ENCODE measurements at places on chromosomes 13 and 19. TPM values are rescaled to one million over a fixed set of nuclear protein-coding genes. Genes with fewer than 3 reads are reported as not detected.
A peak's percentile ranks its signal among the peaks of the same experiment; 100 is the strongest.

The DIRAS1 gene
- 1.4 TPM for total RNA-seq

The CYSLTR2 gene
- 0.83 TPM for total RNA-seq

The C1QTNF9 gene
- total RNA-seq, result not detected

The ZNF563 gene
- total RNA-seq, result 1.8 TPM

The PRR20B gene
- total RNA-seq, result not detected

The RXFP2 gene
- total RNA-seq, result not detected

The ASF1B gene
- 12.4 TPM for total RNA-seq

The ZNF792 gene
- 7.0 TPM for total RNA-seq

The ZNF681 gene
- 0.66 TPM for total RNA-seq

The ZSCAN4 gene
- not detected for total RNA-seq

The TNFSF9 gene
- total RNA-seq, result 0.53 TPM

The RNF225 gene
- total RNA-seq, result not detected

GRCh38 chr19:2607712-2608601 is 94.5 kb downstream of the GNG7 start:
- DNase-seq, result peak; percentile 76

GRCh38 chr19:35184884-35185283 is 30.3 kb downstream of the FXYD5 start:
- DNase-seq, result no peak

DNA sequence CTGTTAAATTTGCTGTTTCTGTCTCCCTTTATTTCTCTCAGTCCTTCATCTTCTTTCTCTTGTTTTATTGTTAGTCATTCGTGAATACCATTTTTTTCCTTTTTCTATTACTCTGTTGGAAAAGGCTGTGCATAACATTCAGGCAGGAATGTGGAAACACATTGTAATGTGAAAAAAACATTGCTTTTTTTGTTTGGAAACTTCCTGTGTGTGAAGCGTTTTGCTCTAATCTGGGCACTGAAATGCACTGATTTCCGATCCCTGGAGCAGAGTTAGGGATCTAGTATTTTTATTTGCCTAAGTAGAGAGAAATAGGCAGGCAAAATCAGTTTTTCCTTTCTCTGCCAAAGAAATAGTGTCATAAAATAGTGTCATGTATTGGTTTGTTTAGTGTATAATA is 155.5 kb downstream of the PCCA start:
- no peak for DNase-seq

GRCh38 chr13:84360822-84361221 is 478.5 kb upstream of the SLITRK1 start:
- DNase-seq, result no peak

DNA sequence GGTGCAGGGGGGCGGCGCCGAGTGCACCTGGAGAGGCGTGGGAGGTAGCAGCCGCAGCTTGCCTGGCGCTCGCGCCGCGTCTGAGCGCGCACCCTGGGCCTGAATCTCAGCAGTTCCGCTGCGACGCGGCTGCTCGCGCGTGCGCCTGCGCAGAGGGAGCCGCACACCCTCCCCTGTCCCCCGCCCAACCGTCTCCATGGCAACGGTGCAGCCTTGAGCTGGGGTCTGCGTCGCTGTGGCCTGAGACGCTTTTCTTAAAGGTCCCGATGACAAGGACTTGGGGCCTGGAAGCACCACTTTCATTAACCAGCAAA is at the start of gene PNMA8B:
Gene PNMA8B, minus strand, starts transcription at position 82 of the 314 bp plus-strand sequence. CDS start 402 bp downstream, outside the sequence.
- peak; percentile 48 for DNase-seq

GRCh38 chr13:26051657-26052311 is at the start of gene SHISA2:
Gene SHISA2, minus strand, starts transcription at chr13:26052016. Its CDS starts 1,041 bp downstream, at chr13:26050975.
- DNase-seq, result no peak

DNA sequence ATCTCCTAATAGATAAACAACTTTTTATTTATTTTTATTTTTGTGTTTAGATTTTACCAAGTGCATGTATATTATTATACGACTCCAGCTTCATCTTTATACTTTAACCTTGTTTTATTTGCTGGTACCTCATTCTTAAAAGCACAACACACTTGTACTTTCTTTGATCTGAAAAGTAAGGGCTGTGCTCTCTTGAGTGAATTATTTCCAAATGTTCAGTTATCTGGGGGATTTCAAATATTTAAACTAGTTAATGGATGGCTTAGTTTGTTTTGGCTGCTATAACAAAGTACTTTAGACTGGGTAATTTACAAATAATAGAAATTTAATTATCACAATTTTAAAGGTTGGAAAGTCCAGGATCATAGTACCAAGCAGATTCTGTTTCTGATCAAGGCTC is 1148.2 kb upstream of the PCDH9 start:
- no peak for DNase-seq

GRCh38 chr13:20924758-20925394 is 22.3 kb upstream of the XPO4 start:
- no peak for DNase-seq

DNA sequence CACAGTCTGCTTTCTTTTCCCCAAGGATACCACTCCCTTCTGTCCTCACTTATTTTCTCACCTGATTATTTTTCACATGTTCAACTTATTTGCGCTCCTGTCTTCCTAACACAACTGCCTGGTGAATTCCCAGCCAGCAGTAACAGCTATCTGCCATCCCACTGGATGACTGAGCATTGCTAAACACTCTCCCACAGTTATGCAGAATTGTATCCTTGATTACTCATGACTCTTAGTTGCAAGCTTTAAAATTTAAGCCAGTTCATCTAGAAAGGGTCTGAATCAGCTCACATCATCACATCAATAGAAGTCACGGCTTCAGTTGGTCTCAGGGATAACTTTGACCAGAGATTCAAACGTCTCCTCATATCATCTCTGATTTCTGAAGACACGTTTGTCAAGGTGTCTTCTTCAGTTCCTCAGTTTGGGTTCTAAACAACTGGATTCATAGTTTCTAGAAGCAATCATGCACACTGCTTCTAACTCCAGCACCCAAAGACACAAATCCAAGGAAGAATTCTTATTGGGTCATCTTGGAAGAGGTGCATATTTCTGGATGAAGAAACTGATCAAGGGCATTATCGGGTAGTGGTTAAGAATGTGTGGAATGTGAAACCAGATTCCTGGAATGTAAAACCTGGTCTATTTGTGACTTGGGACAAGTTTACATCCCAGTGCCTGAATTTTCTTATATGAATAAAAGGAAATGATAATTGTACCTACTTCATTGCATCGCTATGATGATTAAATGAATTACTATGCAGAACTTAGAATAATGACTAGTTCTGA is 13.9 kb upstream of the DACH1 start:
- DNase-seq, result no peak

- DNase-seq, result no peak
Observed at GRCh38 chr19:4991996-4992698, 23.2 kb downstream of the KDM4B start.

GRCh38 chr13:48978942-48979601 is 3.4 kb downstream of the FNDC3A start:
- DNase-seq, result no peak

DNA sequence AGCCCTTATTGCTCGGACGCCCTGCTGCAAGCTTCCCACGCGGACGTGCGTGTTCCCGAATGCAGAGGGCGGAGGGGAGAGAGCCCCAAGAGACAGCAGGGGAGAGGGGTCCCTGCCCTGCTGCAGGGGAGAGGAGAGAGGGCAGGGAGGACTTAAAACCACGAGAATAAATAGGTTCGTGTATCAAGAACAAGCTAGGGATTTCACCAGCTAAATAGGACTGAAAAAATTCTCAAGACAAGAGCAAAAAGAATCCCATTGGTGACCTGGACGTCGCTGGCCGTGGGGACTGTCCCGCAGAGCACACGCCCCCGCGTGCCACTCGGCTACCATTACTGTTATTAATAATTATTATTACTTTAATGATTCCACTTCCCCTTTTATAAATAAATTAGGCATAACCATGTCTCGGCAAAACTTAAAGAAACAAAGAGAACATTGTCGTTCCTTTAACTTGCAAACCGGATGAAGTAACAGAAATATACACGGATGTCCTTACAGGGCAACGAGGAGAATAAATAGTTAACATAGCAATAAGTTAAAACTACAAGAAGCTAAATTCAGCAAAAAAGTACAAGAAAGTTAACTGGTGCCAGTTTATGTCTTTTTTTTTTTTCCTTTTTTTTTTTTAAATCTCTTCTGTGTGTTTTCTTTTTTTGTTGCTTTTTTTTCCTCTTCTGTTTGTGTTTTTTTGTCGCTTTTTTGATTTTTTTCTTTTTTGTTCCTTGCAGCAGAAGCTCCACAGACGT is 16.6 kb downstream of the PRKCSH start:
- no peak for DNase-seq

DNA sequence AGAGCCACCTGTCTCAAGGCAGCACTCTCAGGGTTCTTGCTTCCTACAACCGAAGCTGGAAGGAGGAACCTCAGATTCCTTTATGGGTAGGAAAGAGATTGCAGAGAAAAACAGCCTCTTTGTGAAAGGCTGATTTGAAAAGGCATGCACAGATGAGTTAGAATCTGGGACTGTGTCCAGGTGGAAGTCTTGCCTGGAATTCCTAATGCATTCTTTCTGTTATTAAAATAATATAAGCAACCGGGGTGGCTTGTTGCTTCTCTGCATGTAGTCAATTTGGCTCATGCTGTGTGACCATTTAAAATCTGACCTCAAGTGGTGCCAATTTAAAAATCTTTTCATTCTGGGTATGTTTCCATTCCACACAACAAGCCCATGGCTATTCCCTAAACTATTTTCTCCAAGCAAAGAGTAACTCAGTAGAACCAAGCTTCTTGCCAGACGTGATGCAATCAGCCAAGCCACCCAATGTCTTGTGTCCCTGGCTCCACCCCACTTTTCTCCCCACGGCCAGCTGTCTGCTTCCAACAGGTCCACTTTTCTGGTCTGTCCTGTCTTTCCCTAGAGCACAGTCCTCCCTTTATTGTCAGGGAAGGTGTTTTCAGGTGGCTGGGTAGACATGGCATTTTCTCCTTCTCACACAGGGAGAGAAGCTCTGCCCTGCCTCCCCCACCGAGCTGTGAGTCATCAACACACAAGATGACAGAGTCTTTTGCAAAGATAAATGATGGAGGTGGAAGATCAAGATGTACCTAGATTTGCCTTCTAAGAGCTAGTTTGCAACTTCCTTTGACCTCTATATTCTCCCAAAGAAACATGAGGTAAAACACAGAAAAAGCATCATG is 394.3 kb downstream of the FOXO1 start:
- peak; percentile 72 for DNase-seq

DNA sequence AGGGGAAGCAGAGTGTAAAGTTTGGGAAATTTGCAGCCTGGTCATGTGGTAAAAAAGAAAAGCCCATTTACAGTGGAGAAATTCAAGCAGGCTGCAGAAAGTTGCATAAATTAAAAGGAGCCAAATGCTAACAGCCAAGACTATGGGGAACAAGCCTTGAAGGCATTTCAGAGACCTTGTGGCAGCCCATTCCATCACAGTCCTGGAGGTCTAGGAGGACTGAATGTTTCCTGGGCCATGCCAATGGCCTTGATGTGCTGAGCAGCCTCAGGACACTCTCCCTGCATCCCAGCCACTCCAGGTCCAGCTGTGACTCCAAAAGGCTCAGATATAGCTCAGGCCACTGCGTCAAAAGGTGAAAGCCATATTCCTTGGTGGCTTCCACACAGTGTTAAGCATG is 1202.4 kb upstream of the ATXN8OS start:
- no peak for DNase-seq

- DNase-seq, result no peak
Observed at GRCh38 chr13:107457686-107458085, 757.6 kb downstream of the LIG4 start.

- no peak for DNase-seq
Observed at GRCh38 chr13:51283371-51283770, 56.1 kb upstream of the SERPINE3 start.

DNA sequence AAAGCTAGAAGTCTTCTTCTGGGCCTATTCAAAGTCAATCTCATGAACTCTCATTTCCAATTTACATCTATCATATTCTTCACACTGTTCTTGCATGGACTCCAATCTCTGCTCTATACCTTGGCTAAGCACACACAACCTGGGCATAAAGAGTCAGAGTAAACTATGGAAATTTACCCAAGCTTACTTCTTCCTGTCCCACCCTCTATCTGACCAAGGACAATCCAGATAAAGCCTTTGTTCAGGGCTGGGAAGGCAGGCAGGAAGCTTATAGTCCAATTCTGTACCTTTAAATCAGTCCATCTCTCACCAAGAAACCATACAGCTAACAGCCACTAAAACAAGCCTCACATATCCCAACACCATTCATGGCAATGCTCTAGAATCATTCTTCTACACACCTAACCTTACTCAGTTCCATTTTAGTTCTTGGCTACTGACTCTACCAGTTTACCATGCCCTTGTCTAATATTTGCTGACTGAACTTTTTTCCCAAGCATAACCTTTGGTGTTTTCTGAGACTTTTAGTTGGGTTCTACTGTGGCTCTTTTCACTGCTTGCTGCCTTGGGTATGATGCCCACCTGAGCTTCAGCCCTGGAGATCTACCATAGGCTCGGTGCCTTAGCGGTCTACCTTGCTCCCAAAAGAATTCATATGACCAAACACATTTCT is 38.9 kb downstream of the N4BP2L2 start:
- DNase-seq, result no peak

GRCh38 chr13:73608157-73608516 is 526.1 kb downstream of the KLF12 start:
- DNase-seq, result no peak

GRCh38 chr19:13007292-13008045 is 12.2 kb downstream of the NFIX start:
- no peak for DNase-seq

DNA sequence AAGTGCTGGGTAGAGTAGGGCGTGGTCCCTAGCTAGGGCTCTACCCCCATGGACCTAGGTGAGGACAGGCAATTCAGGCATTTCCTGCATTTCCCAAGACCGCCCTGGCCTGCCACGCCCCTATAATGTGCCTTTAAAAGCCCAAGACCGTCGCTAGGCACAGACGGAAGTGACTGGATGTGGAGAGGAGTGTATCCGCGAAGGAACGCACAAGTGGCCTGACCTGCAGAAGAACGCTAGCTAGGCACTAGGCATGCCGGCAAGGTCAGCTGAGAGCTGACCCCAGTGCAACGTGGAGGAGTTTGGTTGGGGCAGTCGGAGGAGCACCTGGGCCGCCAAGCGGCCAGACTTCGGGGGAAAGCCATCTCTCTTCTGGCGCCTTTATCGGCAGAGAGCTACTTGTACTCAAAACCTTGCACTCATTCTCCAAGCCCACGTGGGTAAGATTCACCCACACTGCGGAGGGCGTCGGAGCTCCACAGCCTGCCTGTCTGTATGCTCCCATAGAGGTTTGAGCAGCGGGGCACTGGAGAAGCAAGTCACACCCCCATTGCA is 370.0 kb downstream of the FGF9 start:
- no peak for DNase-seq

GRCh38 chr19:39413272-39413910 is 922 bp downstream of the PLEKHG2 start:
- DNase-seq, result peak; percentile 75

DNA sequence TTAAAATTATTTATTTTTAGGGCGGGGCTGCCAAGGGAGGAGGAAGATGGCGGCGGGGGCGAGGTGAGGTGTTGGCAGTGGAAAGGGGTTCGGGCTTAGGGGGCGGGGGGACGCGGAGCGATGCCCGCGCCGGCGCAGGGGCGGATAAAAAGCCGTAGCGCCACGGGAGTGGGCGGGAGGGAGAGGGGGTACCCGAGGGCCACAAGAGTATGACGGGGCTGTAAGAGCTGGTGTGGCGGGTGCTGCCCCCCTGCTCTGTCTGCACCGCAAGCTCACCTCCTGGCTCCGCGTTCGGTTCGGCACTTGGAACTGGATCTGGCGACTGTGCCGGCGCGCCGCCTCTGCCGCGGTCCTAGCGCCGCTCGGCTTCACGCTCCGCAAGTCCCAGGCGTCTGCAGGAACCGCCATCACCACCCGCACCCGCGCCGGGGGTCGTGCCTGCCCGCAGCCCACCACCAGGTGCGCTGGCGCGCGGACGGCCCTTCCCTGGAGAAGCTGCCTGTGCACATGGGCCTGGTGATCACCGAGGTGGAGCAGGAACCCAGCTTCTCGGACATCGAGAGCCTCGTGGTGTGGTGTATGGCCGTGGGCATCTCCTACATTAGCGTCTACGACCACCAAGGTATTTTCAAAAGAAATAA is 265.2 kb upstream of the SGCG start:
- no peak for DNase-seq

Measured in Peyer's patch (tissue), 4 donors.